ENCODE measurements at places on chromosomes 5 and 9.

GRCh38 chr5:141615991-141616720 lies 2.6 kb downstream of the DIAPH1 start:
- no peak for DNase-seq

- DNase-seq: no peak
Measured at GRCh38 chr9:127358023-127358535, 38.9 kb upstream of the SLC2A8 start.

DNA sequence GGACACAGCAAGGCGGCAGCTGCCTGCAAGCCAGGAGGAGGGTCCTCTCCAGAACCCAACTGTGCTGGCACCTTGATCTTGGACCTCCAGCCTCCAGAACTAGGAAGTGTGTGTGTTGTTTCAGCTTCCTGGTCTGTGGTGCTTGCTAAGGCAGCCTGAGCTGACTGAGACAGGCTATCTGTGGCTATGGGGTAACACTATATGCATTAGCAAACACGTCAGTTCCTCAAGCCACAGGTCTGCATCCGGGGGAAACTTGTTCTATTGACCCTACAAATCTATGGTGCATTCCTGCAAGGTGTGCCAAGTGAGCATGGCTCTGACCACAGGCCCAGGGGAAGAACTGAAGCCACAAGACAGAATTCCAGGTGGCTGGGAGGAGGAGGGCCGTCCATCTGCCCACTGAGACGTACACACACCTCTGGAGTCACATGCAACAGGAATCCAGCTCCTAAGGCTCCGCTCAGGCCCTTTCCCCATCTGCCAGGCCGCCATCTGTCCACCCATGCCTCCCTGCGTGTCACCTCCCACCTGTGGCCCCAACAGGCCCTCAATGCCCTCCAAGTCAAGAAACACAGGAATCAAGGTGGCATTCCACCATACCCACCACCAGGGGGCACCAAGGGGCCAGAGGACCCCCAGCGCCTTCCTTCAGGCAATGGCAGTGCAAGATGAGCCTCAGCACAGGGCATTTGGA lies 174.9 kb downstream of the ROR2 start:
- DNase-seq: peak; percentile 74

DNA sequence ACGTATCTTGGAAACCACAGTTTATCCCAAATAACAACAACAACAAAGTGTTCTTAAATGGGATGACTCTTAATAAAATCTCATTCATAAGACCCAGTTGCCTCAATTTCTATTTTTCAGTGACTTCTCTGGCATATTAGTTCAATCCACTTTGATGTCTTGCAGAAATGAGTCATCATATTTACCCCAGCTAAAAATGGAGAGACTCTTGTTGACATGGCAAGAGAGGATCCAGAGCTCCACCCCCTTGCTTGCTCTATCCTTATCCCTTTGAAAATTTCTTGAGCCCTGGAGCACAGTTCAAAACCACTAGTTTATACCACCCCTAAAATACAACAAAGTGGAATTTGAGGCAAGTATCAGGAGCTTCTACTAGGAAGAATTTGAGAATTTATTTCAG lies 20.8 kb downstream of the VCAN start:
- DNase-seq: no peak

GRCh38 chr5:1827886-1828397 lies 26.7 kb downstream of the NDUFS6 start:
- no peak for DNase-seq

GRCh38 chr5:52786949-52787599 lies 642 bp upstream of the ITGA1 start:
- DNase-seq: no peak

GRCh38 chr5:132754947-132755346 lies 7.7 kb downstream of the CCNI2 start:
- no peak for DNase-seq

- DNase-seq: no peak
Measured at GRCh38 chr5:100676817-100677631, 141.8 kb downstream of the FAM174A start.

- DNase-seq: no peak
Measured at GRCh38 chr9:126678989-126679388, 65.3 kb downstream of the LMX1B start.

GRCh38 chr9:137951597-137952490 lies 74.3 kb downstream of the CACNA1B start:
- DNase-seq: no peak

DNA sequence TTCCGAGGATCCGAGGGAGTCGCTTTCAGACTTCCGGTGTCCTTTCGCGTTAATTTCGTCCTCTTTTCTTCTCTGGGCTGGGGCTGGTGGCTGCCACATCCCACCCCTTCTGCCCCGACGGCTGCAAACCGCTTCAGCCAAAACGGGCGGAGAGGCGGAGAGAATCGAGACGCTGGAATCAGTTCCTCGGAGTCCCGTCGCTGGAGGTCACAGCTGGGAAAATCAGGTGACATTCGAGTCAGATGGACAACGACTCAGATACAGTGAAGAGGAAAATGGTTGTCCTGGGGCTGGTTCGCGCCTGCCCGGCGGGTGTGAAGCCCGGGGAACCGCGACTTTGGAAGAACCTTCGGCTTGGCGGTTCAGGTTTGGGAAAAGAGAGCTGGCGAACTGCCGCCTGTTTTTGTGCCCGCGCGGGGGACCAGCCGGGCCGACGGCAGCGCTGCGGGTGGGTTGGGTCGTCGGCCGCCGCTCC lies 8.9 kb upstream of the NKX2-5 start:
- DNase-seq: no peak

GRCh38 chr5:55063220-55063863 lies 39.1 kb upstream of the GZMA start:
- DNase-seq: no peak

GRCh38 chr5:10699987-10700386 lies 61.0 kb downstream of the DAP start:
- no peak for DNase-seq

DNA sequence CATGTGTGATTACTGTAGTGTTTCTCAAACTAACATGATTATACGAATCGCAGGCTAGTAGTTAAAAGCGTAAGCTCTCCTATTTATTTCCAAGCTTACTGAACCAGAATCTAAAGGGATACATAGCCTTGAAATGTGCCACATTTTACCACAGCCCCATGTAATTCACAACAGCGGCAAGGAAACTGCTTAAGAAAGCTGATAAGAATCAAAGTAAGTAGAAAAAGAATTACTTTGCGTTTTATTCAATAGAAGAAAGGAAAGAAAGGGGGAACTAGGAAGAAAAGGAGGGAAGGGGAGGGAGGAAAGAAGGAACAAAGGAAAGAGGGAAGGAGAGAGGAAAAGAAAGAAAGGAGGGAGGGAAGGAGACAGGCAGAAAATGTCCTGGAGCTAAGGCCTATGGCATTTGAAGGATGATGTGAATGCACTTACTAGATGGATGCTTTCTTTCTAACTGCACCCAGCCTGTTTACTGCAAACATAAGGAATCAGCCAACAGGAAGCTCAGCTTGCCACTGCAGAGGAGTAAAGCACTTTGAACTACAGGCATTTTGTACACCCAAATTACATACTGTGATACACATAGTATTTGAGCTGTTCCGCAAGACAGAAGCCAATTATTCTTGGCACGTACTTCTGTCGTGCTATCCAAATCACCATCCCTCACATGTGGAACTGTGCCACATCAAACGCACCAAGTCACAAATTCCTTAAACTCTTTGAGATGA lies 521.7 kb downstream of the RAB3C start:
- no peak for DNase-seq

DNA sequence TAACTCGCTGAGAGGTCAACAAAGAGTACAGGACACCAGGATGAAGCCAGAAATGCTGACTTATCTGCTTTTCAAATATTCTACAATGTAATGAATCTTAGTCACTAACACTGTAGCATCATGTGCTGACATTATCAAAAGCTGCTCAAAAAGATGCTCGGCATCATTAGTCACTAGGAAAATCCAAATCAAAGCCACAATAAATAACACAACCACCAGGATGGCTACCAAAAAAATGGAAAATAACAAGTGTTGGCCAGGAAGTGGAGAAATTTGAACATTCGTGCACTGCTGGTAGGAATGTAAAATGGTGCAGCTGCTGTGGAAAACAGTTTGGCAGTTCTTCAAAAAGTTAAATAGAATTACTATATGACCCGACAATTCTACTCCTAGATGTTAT lies 269.1 kb downstream of the GLIS3 start:
- DNase-seq: no peak

DNA sequence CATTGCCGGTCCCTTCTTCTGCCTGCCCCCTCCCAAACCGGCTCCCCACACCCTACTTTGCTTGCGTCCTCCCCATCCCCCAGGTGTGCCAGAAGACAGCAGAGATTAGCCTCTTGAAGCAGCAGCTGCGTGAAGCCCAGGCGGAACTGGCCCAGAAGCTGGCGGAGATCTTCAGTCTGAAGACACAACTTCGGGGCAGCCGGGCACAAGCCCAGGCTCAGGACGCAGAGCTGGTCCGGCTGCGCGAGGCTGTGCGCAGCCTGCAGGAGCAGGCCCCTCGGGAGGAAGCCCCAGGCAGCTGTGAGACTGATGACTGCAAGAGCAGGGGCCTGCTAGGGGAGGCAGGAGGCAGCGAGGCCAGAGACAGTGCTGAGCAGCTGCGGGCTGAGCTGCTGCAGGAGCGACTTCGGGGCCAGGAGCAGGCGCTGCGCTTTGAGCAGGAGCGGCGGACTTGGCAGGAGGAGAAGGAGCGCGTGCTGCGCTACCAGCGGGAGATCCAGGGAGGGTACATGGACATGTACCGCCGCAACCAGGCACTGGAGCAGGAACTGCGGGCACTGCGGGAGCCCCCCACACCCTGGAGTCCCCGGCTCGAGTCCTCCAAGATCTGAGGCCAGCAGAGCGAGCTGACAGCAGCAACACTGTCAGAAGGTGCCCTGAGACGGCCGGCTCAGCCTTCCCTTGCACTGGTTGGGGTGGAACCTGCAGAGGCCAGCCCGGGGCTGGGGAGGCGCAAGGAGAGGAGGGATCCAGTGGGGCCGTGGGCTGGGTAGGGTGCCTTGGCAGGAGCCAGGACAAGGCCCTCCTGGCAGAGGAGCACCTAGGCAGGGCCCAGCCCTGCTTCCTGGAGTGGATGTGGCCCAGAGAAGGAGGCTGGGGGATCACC lies 8.3 kb downstream of the N4BP3 start:
- no peak for DNase-seq

DNA sequence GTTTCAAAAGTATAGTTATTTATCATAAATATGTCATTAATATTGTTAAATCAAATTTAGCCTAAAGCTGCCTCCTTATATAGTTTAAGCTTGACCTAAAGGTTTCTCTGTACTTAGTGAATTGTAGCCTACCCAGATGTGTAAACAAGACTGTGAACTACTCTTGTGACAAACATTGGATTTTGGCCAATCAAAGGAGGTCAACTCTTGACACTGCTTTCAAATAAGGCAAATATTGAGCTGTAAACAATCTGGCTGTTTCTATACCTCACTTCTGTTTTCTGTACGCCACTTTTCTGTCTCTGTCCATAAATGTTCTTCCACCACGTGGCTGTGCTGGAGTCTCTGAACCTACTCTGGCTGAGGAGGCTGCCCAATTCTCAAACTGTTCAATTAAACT lies 51.2 kb downstream of the FXN start:
- no peak for DNase-seq

DNA sequence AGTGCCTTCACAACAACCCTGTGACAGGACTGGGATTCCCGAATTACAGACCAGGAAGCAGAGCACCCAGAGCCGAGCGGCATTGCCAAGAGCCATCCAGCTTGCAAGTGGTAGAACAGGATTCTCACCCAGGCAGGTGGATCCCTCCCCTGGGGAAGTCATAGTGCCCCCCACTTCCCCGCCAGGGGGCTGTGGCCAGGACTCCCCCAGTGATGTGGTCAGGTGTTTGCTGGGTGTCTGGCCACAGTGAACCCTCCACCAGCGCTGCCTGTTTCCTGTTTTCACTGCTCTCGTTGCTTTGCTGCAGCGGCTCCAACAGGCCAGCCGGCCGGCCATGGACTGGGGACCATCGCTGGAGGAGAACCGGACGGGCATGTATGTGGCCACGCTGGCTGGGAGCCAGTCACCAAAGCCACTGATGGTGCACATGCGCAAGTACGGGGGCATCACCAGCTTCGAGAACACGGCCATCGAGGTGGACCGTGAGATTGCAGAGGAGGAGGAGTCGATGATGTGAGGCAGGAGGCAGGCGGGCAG lies 19.3 kb downstream of the SLC6A7 start:
- DNase-seq: peak; percentile 30

GRCh38 chr5:161385027-161385426 lies 161.5 kb downstream of the GABRB2 start:
- DNase-seq: no peak

DNA sequence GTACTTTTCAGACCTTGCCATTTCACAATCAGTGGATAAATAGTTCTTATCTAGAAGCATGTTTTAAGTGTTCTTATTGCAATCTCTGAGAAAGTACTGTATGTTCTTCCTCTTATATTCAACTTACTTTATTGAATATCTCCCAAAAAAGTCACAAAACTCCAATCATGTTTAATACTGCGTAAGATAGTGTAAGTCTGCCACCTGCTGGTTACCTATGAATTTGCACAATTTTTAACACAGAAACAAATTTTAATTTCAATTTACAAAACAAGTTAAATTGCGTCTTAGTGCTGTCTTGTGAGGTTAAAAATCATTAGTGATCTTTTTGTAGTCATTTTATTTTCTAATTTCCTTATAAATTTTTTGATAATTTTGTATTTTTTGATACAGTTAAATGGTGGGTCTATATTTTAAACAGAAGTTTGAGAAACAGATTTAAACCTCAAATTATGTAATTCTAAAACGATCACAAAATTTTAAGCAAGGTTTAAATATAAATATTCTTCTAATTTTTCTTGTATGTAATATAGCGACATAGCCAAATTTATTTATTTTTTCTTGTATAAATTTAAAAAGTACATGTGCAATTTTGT lies 115.8 kb downstream of the EMB start:
- DNase-seq: peak; percentile 11

DNA sequence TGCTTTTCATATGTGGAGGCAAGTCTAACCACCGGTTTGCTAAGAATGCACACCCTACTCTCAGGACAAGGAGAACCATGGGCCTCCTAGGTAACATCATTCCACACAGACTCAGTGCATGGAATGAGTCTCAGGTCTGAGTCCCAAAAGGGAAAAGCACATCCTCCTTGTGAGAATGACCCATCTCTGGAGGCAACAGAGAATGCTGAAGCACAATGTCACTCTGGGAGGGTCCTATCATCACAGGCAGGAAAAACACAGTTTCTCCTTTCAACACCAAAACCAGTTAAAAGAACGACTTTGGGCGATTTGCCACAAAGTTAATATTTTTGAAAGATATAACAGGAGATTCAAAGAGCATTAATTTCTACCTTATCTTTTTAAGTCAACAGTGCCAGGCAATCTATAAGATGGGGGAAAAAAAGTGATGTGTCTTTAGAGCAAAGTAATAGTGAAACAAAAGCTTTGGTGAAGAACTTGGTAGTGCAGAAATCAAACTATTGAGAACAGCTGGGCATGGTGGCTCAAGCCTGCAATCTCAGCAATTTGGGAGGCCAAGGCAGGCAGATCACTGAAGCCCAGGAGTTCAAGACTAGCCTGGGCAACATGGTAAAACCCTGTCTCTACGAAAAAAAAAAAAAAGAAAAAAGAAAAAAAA lies 97.3 kb downstream of the OXCT1 start:
- DNase-seq: no peak

DNA sequence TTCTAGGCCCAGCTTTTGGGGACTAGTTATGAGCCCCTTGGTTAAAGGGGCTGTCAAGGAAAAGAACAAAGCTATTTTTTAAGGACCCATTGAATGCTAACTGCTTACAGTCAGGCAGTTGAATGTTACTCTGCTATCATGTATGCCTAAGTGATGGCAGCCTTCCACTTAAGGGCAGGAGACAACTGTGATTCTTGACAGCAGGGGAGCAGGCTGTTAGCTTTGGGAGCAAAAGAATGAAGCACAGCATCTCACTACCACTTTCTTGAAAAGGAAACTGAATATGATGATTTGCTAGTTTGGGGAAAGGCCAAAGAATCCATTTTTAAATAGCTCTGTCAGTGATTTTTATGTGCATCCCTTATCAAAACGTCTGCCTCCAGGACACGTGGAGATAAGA lies 221.6 kb downstream of the SH3GL2 start:
- no peak for DNase-seq

All from effector memory CD8-positive, alpha-beta T cell (primary cell).